Ureter (tissue), 1 donor: ENCODE measurements at places on chromosomes 1 and 21.

DNA sequence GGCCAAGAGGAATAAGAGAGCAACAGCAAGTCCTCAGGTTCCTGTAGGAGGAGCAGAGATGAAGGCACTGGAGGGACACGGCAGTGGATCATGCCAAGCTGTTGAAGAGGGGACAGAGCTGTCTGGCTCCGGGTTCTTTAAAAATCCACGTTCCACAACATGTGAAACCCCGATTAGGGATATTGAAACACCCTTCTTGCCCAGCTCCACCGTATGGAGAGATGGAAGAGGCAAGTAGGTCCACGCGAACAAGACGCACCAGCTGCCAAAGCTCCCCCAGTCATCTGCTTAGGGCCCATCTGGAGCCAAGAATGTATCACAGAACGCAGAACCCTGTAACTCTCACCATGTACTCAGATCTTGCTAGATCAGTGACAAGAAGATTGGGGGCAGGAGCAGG lies 3.9 kb downstream of the C1orf198 start:
- no peak for DNase-seq

- peak; percentile 74 for DNase-seq
These were observed 710 bp downstream of the PPP2R5A start for GRCh38 chr1:212285685-212286555.

GRCh38 chr1:243261390-243261789 lies 5.5 kb downstream of the SDCCAG8 start:
- DNase-seq: no peak

- DNase-seq: no peak
These were observed 123.0 kb downstream of the DYRK1A start for GRCh38 chr21:37489553-37489952.

DNA sequence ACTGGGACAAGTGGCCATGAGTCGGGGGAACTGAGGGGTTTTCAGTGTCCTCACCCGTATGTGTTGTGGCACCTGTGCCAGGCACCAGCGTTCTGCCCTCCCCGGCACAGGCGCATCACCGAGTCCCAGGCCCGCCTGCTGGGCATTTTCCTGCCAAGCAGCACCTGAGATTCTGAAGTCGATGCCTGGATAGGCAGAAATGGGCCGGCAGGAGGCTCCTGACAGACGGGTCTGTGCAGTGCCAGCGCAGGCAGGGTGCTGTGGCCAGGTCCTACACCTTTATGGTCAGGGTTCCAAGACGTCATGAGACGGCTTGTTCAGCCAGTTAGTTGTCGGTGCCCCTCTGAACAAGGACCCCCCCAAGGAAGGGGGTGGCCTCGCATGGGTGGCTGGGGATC lies 10.6 kb downstream of the FAAP20 start:
- DNase-seq: no peak

GRCh38 chr1:170686291-170686690 lies 22.4 kb downstream of the PRRX1 start:
- no peak for DNase-seq

DNA sequence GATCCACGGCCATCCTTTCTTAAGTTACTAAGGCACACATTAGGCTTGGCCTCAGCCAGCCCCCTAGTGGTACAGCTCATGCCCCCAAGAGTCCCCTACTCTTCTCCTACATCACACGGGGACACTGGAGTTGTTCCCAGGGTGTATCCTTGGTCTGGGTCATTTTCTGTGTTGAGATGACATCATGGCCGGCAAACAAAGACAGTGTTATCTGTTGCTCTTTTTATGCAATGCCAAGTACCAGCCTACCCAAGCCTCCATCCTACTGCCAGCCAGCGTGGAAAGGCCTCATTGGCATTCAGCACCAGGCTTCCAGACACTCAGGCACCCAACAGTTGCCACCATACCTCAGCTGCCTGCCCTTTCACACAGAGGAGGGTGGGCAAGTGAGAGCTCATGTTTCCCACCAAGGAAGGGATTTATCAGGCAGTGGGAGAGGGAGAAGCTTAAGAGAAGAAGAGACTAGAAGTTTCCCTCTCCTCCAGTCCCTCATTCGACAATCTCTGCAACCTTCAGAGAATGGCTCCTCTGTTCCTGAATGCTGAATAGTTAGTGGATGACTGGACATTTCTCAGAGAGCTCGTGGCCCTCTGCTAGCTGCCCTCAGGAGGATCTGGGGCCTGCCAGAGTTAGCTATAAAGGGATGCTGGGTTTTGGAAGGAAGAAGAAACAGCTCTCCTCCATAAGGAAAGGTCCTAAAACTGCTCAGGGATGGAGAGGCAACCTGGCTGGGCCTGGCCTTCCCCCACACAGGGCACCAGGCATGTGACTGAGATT lies 17.7 kb downstream of the CBR1 start:
- no peak for DNase-seq

GRCh38 chr1:199308349-199308846 lies 669.6 kb downstream of the PTPRC start:
- DNase-seq: no peak

GRCh38 chr21:44716984-44717383 lies 5.6 kb upstream of the TSPEAR start:
- DNase-seq: no peak

DNA sequence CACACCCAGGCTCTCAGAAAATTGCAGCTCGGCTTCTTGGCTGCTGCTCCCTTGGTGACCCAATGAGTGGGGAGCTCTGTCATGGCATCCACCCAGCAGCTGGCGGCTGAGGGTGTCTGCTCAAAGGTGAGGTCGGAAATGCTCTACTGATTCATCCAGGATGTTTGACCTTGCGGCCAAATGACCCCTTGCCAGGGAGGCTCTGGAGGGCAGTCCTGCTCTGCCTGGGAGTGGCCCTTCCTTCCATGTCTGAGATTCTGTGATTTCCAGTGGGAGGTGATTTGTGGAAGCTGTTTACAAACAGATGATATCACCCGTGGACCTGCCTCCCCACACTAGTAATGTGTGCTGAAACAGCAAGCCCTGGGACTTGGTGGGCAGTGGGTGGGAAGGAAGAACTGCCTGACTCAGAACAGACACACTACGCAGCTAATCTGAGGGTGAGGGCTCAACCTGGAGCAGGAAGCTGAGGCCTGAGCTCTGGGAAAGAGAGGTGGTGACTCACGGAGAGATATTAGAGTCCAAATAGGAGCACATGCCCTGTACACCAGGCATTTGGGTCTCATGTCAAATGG lies 3.0 kb downstream of the CRCT1 start:
- no peak for DNase-seq

DNA sequence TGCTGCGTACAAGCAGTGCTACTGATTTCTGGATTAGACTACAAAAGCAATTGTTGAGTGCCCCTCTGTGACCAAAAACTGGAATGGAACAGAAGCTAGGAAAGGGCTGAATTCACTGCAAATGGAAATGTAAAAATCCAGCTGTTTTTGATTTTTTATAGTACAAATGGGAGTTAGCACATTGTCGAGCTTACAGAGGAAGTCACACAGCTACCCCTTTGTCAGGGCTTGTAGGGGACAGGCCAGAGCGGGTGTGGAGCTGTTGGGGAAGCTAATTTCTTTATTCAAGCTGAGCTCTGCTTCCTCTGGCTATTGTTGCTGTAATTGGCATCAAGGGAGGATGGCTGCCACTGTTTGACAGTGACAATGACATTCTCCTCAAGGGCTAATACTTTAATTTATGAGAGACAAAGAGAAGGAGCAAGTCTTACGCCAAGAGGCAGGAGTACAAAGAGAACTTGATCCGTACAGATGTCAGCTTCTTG lies 96.1 kb downstream of the SLC35F3 start:
- DNase-seq: no peak

DNA sequence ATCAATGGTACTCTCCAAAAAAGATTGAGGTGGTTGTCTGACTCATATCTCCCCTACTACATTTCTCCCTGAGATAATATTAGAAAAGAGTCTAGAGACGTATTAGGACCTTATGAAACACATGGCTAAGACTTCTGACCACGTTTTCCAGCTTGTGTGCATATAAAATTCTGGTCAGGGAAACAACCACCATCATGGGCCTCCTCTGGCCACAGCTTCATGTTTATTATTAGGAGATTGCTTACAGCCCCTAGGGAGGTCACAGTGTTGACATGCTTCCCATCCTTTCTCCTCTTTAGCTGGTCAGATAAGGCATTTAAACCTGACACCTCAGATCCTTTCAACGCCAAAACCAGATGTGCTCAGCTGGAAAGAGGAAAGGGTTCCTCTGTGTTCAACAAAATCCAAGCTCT lies 620.2 kb downstream of the PLPP3 start:
- no peak for DNase-seq

- no peak for DNase-seq
These were observed 307.9 kb downstream of the BACH1 start for GRCh38 chr21:29606613-29607012.

GRCh38 chr1:27144920-27145661 lies 9.8 kb downstream of the SLC9A1 start:
- no peak for DNase-seq

- peak; percentile 70 for DNase-seq
These were observed 16.7 kb downstream of the ALX3 start for GRCh38 chr1:110053552-110054428.

- no peak for DNase-seq
These were observed 9.7 kb upstream of the KRTAP7-1 start for GRCh38 chr21:30839304-30839703.

GRCh38 chr1:91513706-91514105 lies 13.1 kb downstream of the CDC7 start:
- no peak for DNase-seq

GRCh38 chr1:228791791-228792190 lies 56.5 kb downstream of the RHOU start:
- DNase-seq: no peak

DNA sequence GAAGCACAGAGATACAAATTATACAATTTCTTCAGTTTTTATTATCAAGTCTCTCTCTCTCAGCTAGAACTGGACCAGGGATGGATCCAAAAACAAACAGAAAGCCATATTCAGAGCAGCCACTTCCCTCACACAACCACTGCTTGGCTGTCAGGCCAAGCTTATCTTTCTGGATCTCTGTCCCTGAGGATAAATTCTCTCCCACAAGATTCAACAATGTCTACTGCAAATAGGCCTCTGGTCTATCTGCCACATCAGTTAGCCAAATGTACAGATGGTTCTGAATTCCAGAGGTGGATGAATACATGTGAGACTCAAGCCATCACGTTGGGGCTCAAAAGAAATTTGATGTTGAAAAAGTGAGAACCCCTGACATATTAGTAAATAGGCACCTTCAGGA lies 350.9 kb downstream of the LTN1 start:
- DNase-seq: no peak

GRCh38 chr1:9292361-9293240 lies at the start of gene SPSB1:
Gene SPSB1, plus strand, starts transcription at chr1:9292894. Its CDS starts 62,998 bp downstream, at chr1:9355892.
- peak; percentile 80 for DNase-seq

- no peak for DNase-seq
These were observed 196.1 kb downstream of the KCNH1 start for GRCh38 chr1:210937846-210938245.

DNA sequence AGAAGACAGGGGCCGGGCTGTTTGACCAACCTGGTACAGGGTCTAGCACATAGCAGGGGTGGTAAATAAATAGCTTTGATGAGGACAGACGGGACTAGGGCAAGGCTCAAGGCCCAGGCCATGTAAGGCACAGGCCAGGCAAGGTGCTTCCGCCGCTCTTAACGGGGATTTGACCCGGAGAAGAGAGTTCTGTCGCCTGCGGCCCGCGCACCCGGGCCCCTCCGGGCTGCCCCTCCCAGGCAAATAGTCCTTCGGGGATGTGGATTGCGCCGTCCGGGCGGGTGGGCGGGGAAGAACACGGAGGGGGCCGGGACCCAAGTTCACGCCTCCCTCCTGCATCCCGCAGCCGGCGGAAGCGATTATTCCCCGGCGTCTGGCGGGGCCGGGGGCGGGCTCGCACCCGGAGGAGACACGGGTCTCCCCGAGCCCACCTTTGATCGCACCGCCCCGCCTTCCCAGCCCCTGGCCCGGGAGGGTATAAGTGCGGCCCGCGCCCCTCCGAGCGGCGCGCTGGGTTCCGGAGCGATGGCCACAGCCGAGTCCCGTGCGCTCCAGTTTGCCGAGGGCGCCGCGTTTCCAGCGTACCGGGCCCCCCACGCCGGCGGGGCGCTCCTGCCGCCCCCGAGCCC lies at the start of gene MIXL1:
Gene MIXL1, plus strand, starts transcription at position 508 of the 629 bp plus-strand sequence. Its CDS starts 18 bp downstream, at position 526.
- DNase-seq: no peak

DNA sequence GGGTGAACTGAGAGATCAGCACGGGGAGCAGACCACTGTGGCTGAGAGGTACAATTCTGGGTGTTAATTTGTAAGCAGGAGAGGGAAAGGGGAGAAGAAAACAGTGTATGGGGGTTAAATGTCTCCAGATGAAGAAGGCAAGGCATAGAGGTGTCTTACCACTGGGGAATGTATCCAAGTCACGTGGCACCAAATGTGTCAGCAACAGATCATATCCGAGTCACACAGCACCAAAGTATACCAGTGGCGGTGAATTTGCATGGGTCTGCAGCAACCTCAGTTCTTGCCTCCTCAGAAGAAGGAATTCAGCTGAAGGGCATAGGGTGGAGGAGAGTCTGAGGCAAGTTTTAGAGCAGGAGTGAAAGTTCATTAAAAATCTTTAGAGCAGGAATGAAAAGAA lies 21.2 kb upstream of the SYCP1 start:
- no peak for DNase-seq

DNA sequence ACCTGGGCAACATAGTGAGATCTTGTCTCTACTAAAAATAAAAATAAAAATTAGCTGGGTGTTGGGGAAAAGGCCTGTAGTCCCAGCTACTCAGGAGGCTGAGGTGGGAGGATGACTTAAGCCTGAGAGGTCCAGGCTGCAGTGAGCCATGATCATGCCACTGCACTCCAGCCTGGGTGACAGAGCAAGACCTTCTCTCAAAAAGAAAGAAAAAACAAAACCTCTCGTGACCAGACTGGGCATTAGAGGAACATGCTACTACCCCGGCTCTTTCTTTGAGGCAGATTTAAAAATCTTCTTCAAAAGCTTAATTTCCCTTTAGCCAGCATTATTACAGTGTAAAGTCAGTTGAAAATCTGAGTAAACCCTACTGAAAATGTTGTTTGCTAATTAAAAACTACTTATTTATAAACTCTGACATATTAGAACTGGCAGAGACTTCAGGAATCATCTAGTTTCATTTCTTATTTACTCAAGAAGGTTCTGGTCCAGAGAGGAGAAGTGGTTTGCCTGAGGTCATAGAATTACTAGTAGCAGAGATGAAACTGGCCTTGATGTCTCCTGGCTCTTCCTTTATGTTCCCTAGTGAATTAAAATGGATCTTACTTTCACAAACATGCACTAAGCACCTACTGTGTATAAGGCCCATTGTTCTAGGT lies 11.6 kb upstream of the ELAVL4 start:
- DNase-seq: no peak

DNA sequence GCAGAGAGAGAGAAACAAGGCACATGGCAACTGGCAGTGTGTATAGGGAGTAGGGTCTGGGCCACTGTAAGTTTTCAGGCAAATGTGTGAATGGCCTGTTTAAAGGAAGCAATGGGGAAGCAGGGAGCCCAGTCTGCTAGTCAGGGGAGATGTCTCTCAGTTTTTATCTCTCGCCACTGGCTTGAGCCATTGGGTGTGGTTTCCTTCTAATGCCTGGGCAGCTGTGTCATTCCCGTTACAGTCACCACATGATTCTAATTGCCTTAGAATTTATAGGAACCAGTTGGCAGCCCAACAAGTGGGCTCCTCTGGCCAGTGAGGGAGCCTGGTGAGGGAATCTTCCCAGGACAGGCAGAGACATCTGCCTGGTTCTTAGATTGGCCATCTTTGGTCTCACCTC lies 182.4 kb downstream of the DISC1 start:
- DNase-seq: no peak

- no peak for DNase-seq
These were observed 154.9 kb upstream of the TIAM1 start for GRCh38 chr21:31498985-31499384.
